Ovary (tissue), 10 donors: ENCODE measurements at places on chromosomes 1 and 21. TPM values are rescaled to one million over a fixed set of nuclear protein-coding genes. Genes with fewer than 3 reads are reported as not detected.

GRCh38 chr1:203371288-203371687 lies 20.4 kb upstream of the FMOD start:
- DNase-seq, result no peak
- H3K36me3 ChIP-seq, result no peaks in the 10 kb centered on the region
- no peak overlapping the region for H3K4me3 ChIP-seq
- no peaks in the 10 kb centered on the region for H3K27me3 ChIP-seq

DNA sequence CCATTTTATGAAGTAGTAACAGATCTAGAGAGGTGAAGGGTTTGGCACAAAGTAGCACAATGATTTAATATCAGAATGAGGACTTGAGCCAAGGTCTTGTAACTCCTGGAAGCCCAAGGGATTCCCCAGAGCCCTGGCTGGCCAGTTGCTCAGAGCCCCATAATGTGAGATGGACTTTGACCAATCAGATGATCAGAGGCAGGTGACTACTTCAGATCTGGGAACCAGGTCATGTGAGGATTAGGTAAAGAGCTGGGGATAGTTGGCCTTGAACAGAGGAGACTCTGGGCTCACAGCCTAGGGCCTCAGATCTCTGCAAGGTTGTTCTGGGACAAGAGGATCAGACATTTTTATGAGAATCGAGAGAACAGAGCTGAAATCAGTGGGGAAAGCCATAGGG lies 18.9 kb downstream of the SHISAL2A start:
- H3K36me3 ChIP-seq, result no peaks in the 10 kb centered on the region
- H3K4me1 ChIP-seq, result no peaks in the 10 kb centered on the region
- H3K27me3 ChIP-seq, result no peaks in the 10 kb centered on the region

DNA sequence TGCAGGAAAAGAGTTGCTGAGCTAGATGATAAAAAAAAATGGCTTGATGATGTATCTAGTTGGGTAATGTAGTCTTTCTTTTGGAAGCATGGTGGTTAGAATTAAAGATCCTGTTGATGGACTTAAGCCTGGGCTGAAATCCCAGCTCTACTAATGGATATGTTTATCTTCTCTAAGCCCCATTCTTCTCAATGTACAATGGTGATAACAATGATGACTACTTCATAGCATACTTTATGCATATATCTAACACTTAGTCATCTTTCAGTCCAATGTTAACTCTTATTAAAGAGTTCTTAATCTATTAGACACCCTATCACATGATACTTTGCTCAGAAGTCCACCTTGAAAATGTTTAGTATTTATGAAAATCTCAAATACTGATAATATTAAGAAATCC lies 189.5 kb downstream of the PLA2G4A start:
- no peaks in the 10 kb centered on the region for H3K36me3 ChIP-seq
- H3K27ac ChIP-seq, result no peak overlapping the region
- no peak for DNase-seq
- H3K4me1 ChIP-seq, result no peaks in the 10 kb centered on the region
- H3K4me3 ChIP-seq, result no peak overlapping the region

GRCh38 chr1:156346636-156347035 lies 8.3 kb downstream of the TSACC start:
- no peaks in the 10 kb centered on the region for H3K36me3 ChIP-seq
- no peak overlapping the region for H3K4me3 ChIP-seq
- no peaks in the 10 kb centered on the region for H3K27me3 ChIP-seq
- no peaks in the 10 kb centered on the region for H3K4me1 ChIP-seq
- no peak for DNase-seq

- H3K27ac ChIP-seq, result no peak overlapping the region
- H3K27me3 ChIP-seq, result no peaks in the 10 kb centered on the region
- DNase-seq, result no peak
- H3K4me3 ChIP-seq, result no peak overlapping the region
- H3K36me3 ChIP-seq, result no peaks in the 10 kb centered on the region
- no peaks in the 10 kb centered on the region for H3K4me1 ChIP-seq
Measured at GRCh38 chr1:240804475-240804874, 192.5 kb upstream of the GREM2 start.

DNA sequence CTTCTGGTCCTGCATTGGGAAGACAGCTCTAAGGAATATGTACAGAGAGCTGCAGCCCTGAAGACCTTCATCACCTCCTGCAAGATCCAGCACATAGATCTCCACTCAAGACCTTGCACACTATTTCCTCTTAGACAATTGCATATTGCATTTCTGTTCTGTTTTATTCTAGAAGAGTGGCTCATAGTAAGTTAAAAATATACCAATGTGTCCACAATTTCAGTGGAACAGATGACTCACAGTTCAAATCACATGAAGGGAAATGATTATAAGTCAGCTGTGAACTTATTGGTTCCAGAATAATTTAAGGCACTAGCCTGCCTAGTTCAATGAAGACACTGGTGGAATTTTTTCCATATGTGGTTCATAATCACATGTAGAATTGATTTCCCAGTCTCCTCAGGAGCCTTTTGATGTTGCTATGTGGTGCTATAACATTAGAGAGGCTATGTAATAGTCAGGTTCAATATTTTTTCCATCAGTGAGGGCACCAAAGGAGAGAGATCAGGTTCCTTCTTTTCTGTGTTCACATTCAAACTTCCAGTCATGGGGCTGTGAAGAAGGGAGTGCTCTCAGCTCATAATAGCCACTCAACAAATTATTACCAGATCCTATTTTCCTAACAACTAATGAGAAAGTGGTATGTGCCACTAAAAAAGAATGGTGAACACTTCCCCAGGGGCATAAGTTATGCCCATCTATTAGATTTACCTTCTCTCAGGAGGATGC lies 9.8 kb upstream of the AK5 start:
- no peaks in the 10 kb centered on the region for H3K36me3 ChIP-seq
- no peaks in the 10 kb centered on the region for H3K27me3 ChIP-seq
- H3K4me3 ChIP-seq, result no peak overlapping the region
- H3K27ac ChIP-seq, result no peak overlapping the region

DNA sequence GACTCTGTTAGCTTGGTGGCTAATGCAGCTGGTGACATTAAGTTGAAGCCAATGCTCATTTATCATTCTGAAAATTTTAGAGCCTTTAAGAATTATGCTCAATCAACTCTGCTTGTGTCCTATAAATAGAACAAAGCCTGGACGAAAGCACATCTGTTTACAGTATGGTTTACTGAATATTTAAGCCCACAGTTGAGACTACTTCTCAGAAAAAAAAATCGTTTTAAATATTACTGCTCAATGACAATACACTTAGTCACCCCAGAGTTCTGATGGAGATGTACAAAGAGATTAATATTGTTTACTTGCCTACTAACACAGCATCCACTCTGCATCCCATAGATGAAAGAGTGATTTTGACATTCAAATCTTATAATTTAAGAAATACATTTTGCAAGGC lies 79.6 kb downstream of the NEGR1 start:
- H3K4me1 ChIP-seq, result no peaks in the 10 kb centered on the region
- no peaks in the 10 kb centered on the region for H3K27me3 ChIP-seq
- H3K36me3 ChIP-seq, result no peaks in the 10 kb centered on the region
- H3K4me3 ChIP-seq, result no peak overlapping the region

DNA sequence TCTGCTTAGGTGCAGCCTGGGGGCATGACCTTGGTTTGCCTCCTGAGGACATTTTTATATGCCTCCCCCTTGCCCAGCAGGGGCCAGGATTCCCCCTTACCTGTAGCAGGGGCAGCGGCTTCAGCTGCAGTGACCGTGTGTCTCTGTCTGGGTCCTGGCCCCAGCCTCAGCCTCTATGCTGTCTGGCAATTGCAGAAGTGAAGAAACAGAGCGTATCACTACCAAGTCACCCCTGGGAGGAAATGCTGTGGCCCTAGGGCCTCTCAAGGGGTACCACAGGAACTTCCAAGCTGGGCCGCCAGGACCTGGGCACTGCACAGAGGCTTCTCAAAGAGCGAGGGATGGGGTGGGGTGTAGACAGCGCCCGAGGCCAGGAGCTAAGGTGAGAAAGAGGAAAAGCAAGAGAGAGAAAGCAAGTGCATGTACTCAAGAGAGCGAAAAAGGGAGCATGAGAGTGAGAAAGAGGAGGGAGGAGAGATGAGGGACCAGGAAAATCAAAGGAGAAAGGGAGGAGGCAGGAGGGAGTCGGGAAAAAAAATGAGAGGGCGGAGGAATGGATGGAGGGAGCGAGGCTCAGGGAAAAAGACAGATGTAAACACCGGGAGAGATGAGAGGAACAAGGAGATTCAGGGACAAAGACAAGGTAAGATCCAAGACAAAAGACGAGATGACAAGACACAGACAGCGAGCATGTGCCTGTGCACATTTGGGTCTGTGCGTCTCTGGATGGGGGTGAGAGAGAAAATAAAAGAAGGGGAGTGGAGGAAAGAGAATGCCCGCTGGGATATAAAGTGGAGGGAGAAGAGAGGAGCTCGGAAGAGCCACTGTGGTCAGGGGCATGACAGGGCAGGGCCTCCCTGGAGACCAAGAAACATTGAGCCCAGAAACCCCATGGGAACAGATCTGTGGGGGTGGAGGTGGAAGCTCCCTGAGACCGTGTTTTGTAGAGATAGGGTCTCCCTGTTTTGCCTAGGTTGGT lies at the start of gene PTAFR:
TSS of gene PTAFR (minus strand) at position 199 of the 979 bp plus-strand sequence. CDS start 25,669 bp downstream, outside the sequence.
- H3K27ac ChIP-seq, result no peak within 1 kb of the TSS
- no peaks in the 10 kb centered on the region for H3K36me3 ChIP-seq
- H3K4me3 ChIP-seq, result no peak within 1 kb of the TSS
- H3K4me1 ChIP-seq, result no peaks in the 10 kb centered on the region

DNA sequence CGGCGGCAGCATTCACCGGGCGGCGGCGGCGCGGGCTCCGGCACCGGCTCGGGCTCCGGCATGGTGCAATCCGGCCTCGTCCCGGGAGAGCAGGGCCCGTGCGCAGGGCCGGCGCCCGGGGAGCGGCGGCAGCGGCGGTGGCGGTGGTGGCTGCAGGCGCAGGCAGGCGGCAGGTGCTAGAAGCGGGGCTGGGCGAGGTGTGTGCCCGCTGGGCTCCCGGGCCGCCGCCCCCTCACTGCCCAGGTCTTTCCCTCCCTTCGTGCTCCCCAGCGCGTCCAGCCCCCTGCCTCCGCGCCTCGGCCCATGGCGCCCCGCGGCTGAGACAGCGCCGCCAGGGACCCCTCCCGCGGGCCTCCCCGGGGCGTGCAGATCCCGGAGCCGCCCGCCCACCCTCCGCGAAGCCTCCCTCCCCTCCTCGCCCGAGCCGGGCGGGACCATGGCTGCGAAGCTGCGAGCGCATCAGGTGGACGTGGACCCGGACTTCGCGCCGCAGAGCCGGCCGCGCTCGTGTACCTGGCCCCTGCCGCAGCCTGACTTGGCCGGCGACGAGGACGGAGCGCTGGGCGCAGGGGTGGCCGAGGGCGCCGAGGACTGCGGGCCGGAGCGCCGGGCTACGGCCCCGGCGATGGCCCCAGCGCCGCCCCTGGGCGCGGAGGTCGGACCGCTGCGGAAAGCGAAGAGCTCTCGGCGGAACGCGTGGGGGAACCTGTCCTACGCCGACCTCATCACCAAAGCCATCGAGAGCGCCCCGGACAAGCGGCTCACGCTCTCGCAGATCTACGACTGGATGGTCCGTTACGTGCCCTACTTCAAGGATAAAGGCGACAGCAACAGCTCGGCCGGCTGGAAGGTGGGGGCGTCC lies 492 bp downstream of the FOXO6 start:
- no peaks in the 10 kb centered on the region for H3K36me3 ChIP-seq
- H3K27me3 ChIP-seq, result no peaks in the 10 kb centered on the region
- H3K27ac ChIP-seq, result peak overlapping the region; percentile 22
- DNase-seq, result peak; percentile 66

- peaks cover 8% of the 10 kb centered on the region for H3K27me3 ChIP-seq
- no peak for DNase-seq
- H3K4me1 ChIP-seq, result peaks cover 2% of the 10 kb centered on the region
- no peak overlapping the region for H3K27ac ChIP-seq
- no peaks in the 10 kb centered on the region for H3K36me3 ChIP-seq
- no peak overlapping the region for H3K4me3 ChIP-seq
Measured at GRCh38 chr1:228465571-228466146, 21.5 kb upstream of the RNF187 start.

DNA sequence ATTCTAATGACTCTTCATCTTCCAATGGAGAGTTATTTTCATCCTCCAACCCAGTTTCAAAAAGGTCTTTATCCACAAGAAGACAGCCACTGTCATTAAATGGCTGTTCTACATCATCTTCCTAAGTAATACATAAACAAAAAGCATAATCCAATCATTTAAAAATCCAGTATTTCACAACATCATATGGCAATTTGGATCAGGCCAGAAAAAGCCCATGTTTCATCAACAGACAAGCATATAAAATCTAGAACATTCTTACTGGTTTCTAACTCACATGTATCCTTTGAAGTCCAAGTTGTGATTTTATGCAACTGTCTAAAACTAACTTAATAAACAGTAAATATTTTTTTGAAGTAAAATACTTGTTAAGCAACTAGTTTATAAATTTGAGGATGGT lies 6.6 kb downstream of the CLSPN start:
- no peak overlapping the region for H3K4me3 ChIP-seq
- H3K27me3 ChIP-seq, result no peaks in the 10 kb centered on the region
- no peak for DNase-seq
- no peaks in the 10 kb centered on the region for H3K4me1 ChIP-seq
- H3K36me3 ChIP-seq, result no peaks in the 10 kb centered on the region

DNA sequence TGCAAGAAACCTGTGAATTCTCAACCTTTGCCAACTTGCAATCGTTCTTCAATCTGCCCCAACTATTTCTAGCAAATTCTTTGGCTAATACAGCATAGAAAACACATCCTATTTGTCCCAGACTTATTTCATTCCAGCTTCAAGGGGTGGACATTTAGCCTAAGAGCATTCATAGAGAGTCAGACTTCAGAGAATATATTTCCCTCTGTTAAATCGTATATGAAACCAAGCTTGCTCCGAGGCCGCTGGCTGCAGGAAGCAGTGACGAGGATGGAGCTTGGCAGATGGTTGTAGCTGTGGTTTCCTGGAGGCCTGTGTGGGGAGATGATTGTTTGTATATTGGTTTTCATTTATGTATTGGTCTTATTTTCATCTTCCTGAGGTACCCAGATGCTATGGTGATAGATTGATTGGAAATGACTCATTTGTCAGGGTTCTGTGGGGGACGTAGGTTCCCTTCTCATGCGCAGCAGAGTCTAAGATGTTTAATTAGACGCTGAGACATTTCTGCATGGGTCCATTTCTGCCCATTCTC lies 26.1 kb downstream of the MAN1C1 start:
- no peaks in the 10 kb centered on the region for H3K27me3 ChIP-seq
- peaks cover 7% of the 10 kb centered on the region for H3K4me1 ChIP-seq
- no peaks in the 10 kb centered on the region for H3K36me3 ChIP-seq
- no peak overlapping the region for H3K27ac ChIP-seq

DNA sequence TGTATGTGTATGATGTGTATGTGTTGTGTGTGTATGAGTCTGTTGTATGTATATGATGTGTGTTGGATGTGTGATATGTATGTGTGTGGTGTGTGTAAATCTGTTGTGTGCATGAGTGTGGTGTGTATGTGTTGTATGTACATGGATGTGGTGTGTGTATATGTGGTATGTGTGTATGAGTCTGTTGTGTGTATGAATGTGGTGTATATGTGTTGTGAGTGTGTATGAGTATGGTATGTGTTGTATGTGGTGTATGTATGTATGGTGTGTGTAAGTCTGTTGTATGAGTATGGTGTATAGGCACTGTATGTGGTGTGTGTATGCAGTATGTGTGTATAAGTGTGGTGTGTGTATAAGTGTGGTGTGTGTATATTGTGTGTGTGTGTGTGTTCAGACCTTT lies 95.0 kb downstream of the PLXNA2 start:
- H3K27ac ChIP-seq, result no peak overlapping the region
- no peak for DNase-seq
- H3K36me3 ChIP-seq, result no peaks in the 10 kb centered on the region
- no peak overlapping the region for H3K4me3 ChIP-seq
- no peaks in the 10 kb centered on the region for H3K27me3 ChIP-seq

- H3K36me3 ChIP-seq, result no peaks in the 10 kb centered on the region
- H3K27me3 ChIP-seq, result no peaks in the 10 kb centered on the region
- H3K4me3 ChIP-seq, result no peak overlapping the region
- H3K4me1 ChIP-seq, result no peaks in the 10 kb centered on the region
- H3K27ac ChIP-seq, result no peak overlapping the region
Measured at GRCh38 chr1:38579056-38579455, 280.5 kb downstream of the RRAGC start.

The ACTL8 gene
- not detected for total RNA-seq

The ANKRD65 gene
- total RNA-seq, result 16.4 TPM

The TFAP2E gene
- total RNA-seq, result 1.6 TPM
